ENCODE measurements at places on chromosomes 11 and 22. TPM values are rescaled to one million over a fixed set of nuclear protein-coding genes. Genes with fewer than 3 reads are reported as not detected.

GRCh38 chr11:83721263-83721662 lies 435.1 kb upstream of the CCDC90B start:
- no peak for DNase-seq

- DNase-seq: no peak
Measured at GRCh38 chr11:128772814-128773213, 78.9 kb downstream of the FLI1 start.

- DNase-seq: no peak
Measured at GRCh38 chr11:99893811-99894210, 793.3 kb upstream of the ARHGAP42 start.

- no peak for DNase-seq
Measured at GRCh38 chr11:8584082-8584481, 9.9 kb downstream of the STK33 start.

GRCh38 chr11:113521737-113522517 lies 46.7 kb upstream of the DRD2 start:
- no peak for DNase-seq

MEI1 gene
- total RNA-seq: not detected

FBLN1 gene
- total RNA-seq: 10.1 TPM

HTR3B gene
- 0.24 TPM for total RNA-seq
